NCI-H2107 (cell line): ENCODE measurements at places on chromosomes 6 and 20.

- no peak for DNase-seq
These were observed 6.4 kb downstream of the GTF2H5 start for GRCh38 chr6:158174514-158174913.

DNA sequence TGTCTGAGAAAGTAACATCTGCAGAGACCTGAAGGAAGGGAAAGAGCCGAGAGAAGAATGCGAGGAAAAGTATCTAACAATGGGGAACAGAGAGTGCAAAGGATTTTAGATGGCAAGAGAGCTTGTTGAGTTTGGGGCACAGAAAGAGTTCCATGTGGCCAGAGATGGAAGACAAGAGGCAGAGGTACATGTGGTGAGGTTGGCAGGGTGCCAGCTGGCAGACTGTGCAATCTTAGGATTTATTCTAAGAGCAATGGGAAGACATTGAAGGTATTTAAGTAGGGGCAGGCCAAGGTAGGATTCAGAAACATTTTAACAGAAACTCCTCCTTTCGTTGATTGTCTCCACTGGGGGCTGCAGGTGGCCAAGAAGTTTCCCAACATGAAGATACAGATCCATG is 20.4 kb upstream of the LBP start:
- DNase-seq: no peak

GRCh38 chr20:46682063-46682821 is 7.0 kb downstream of the TP53RK start:
- no peak for DNase-seq

GRCh38 chr6:122798099-122798641 is 9.1 kb downstream of the SMPDL3A start:
- DNase-seq: no peak

DNA sequence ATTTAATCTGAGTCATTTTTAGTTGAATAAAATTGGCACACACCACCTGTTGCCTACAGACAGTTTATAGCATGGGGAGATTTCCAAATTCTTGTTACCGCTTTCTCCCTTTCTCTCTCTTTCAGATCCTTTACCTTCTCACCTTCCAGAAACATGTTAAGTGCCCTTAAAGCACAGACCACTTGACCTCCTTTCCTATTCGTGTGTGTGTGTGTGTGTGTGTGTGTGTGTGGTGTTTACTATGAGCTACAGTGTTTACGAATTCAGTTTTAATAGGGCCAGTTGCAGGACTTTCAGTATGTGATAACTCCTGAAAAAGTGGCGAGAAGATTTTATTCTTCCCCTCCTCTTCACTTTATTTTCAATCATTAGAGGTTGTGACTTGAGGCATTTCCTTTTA is 258.1 kb downstream of the BMP2 start:
- DNase-seq: no peak

GRCh38 chr6:129608886-129609537 is 101.0 kb downstream of the ARHGAP18 start:
- DNase-seq: no peak

DNA sequence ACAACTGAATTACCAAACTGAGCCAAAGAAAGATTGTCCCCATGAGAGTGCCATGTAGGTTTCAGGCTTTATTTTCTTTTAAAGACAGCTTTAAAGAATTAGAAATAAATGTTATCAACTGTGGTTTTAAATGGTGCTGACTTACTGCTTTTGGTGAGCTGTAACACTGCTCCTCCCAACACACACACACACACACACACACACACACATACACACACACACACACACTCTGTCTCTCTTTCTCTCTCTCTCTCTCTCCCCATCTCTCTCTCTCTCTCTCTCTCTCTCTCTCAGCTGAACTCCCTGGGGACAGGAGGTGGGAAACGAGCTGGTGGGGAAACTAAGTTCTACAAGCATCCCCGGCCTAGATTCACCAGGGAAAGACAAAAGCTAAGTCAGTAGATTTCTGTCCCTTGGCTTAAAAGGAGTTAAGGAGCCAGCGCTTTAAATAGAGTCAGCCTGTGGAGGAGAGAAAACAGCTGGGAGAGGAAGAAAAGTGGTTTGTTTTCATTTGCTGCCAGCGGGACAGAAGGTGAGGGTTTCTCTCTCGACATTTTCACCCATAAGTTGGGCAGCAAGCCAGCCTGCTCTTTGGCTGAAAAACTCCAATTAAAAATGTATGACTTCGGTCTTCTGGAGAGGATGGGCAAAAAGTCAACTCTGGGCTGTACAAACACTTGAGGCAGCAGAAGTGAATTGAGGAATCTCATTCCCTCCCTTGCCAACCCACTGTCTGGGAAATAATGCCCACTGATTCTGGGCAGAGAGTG is 27.4 kb downstream of the CBLN4 start:
- DNase-seq: no peak

- DNase-seq: no peak
These were observed 110.5 kb upstream of the SUPT3H start for GRCh38 chr6:45488269-45488668.

DNA sequence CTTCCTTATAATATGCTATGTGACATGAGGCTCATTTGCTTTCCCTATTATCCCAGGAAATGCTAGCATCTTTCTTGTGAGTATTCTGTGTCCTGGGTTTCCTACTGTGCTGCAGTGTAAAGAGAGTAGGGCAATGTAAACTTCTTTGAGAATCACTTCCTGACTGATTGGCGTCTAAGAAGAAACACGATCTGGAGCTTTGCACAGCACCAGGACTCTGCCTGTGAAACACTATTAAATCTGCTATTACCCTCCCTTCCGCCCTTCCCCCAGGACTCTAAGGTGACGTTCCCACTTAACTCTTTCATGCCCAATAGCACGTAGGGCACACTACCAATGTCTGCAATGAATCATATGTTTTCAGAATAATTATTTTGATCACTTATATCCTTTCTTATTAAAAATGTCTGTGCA is 607.3 kb upstream of the CITED2 start:
- DNase-seq: no peak

GRCh38 chr6:27517928-27518787 is 45.3 kb upstream of the ZNF184 start:
- no peak for DNase-seq

- DNase-seq: no peak
These were observed 115.9 kb upstream of the NRSN1 start for GRCh38 chr6:24010133-24010532.

DNA sequence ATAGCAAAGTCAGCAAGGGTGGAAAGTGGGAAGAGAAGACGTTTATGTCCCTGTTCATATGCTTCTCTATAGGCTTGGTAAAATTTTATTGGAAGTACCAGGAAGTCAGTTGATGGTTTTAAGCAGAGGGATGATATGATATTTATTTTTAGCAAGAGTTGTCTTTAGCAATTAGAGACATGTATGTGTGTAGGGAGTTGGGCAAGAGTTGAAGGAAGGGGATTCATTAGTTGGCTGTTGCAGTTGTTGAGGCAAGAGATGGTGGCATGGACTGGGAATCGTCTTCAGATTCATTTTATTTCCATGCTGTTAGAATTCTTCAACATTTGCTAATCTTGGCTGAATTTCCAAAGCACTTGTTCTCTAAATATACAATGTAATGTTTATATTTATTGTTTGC is 85.6 kb downstream of the QKI start:
- DNase-seq: no peak

GRCh38 chr20:34872622-34873224 is at the start of gene GGT7:
TSS of gene GGT7 (minus strand) at chr20:34872856. CDS start at chr20:34872815, 41 bp downstream.
- DNase-seq: peak; percentile 52

DNA sequence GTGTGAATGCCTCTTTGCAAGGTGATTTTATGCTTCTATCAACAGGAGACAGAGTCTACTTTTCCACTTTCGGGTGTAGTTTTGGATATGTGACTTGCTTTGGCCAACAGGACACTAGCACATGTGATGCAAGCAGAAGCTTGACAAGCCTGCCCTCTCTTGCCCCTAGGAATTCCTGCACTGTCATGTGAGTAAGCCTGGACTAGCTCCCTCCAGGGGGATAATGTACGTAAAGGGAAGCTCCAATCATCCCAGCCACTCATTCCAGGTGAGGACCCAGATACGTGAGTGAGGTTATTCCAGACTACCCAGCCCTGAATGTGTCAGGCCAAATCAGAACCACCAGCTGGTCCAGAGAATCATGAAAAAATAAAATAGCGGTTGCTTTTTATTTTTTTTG is 33.3 kb downstream of the BEND3 start:
- no peak for DNase-seq

DNA sequence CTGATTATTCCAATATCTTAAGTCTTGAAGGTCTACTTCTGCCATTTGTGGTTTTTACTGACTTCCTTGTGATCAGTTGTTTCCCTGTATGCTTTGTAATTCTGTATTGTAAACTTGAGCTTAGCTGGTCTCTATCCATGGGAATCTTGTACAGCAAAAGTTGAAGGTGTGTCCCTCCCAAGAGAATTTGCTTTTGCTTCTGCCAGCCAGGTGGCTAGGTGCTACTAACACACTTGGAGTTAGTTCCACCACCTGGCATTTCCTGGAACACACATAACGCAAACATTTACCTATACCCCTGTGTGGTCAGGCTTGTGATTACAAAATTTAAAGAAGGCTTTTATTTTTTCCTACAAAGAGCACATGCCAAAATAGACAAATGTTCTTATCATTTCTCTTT is 141.2 kb downstream of the GRM4 start:
- DNase-seq: no peak

GRCh38 chr6:103983011-103983410 is 876.7 kb downstream of the HACE1 start:
- no peak for DNase-seq

- no peak for DNase-seq
These were observed 12.7 kb downstream of the PBOV1 start for GRCh38 chr6:138205437-138206094.

- no peak for DNase-seq
These were observed 151.2 kb upstream of the DST start for GRCh38 chr6:56793938-56794337.

DNA sequence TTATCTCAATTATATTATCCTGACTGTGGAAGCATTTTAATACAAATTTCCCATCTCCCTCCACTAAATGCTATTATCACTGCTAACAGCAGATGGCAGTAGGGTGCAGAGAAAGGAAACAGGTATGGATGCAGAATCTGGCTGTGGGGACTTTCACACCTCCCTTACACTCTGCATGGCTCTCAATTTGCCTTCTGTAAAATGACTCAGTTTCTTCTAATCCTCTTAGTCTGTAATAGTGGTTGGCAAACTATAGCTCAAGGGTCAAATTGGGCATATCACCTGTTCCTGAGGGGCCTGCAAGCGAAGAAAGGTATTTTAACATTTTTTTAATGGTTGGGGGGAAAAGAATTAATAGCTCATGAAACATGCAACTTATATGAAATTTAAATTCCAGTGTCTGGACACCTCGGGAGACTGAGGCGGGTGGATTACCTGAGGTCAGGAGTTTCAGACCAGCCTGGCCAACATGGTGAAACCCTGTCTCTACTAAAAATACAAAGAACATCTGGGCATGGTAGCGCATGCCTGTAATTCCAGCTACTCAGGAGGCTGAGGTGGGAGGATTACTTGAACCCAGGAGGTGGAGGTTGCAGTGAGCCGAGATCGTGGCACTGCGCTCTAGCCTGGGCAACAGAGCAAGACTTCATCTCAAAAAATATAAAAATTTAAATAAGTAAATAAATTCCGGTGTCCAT is 83.5 kb downstream of the ZMYND8 start:
- DNase-seq: no peak

- no peak for DNase-seq
These were observed 32.8 kb downstream of the PCMT1 start for GRCh38 chr6:149782337-149782736.

DNA sequence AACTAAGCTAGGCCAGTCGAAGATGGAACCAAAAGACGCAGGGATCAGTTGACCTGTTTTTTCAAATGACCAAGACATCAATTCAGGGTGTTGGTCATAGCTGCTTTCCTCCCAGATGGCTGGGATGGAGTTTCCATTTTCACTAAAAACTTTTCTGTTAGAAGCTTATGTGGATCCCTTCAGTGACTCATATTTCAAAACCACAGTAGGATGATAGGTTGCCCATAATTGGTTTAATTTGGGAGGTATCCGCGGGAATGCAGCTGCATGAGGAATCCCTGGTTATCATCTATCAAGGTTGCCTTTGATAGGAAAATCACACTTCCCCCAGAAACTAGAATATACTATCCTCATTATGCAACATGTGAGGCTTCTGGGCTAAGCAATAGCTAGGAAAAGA is 150.9 kb upstream of the MLIP start:
- DNase-seq: no peak

- DNase-seq: no peak
These were observed 194.4 kb downstream of the FOXA2 start for GRCh38 chr20:22389836-22390542.

DNA sequence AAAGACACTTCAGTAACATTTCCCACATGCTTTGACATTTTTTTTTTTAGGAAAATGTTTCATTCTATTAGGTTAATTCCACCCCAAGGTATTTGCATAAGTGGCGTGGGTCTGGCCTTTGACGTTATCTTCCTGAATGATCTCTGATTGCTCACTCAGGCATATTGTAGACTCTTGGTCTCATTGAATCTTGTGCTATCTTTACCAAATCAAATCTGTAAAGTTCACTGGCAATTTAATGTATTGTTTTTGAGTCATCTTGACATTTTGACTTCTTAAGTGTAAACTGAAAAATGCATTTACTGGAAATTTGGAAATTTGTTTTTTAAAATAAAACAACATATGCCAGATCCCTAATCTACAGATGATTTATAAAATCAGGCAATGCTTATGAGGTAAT is 16.0 kb upstream of the VIP start:
- DNase-seq: no peak

DNA sequence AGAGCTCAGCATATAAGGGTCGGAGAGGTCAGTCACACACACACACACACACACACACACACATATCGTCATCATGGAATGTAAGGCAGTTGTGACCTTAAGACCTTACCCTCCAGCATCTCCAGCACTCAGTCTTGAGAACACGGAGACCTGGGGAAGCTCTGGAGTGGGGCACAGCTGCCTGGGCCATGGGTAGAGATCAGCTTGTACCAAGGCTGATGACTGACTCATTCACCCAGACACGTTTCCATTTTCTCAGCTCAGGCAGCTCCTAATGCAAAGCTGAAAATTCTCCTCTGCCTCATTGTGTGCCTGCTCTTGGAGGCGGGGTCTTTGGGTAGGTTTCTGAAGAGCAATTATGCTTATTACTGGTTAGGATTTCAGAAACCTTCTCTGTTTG is 38.3 kb upstream of the PDYN start:
- DNase-seq: no peak

GRCh38 chr6:163756079-163756478 is 341.6 kb downstream of the QKI start:
- DNase-seq: no peak

DNA sequence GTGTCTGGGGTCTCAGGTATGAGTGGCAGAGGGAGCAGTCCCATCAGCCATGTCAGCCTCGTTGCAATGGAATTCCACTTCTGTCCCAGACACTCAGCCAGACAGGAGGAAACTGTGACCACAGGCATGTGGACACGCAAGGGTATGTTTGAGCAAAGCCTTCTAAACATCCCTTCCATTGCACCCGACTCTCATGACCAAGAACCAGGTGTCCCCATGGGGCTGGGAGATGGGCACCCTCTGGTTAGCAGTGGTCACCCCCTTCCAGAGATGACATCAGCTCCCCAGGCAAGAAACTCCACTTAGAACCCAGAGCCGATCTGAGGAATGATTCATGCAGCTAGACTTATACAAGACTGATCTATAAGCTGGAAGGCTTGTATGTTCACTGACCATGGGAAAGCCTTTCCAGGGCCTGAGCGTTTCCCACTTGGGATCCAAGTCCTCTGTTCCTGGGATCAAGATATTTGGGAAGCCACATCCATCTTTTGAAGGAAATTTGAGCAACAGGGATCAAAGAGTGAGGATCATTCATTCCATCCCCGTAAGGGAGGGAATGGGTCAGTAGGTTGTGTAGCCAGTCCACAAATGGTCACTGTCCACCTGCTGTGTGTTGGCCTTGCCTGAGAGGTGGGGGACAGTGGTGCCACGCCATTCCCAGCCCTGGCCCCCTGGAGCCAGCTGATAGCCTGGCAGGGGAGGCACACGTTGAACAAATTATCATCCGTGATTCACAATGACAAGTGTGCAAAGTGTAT is 3.9 kb upstream of the MRGBP start:
- no peak for DNase-seq
